ENCODE measurements at places on chromosomes 11 and 22.

- DNase-seq = no peak
Observed at GRCh38 chr22:37546437-37547250, 13.6 kb upstream of the CDC42EP1 start.

GRCh38 chr22:50001388-50002231 is 11.0 kb downstream of the IL17REL start:
- no peak for DNase-seq

- no peak for DNase-seq
Observed at GRCh38 chr11:64343767-64344559, 4.0 kb downstream of the CCDC88B start.

- no peak for DNase-seq
Observed at GRCh38 chr11:134558258-134558835, 146.3 kb upstream of the B3GAT1 start.

GRCh38 chr11:86518211-86518610 is 143.5 kb downstream of the CCDC81 start:
- no peak for DNase-seq

DNA sequence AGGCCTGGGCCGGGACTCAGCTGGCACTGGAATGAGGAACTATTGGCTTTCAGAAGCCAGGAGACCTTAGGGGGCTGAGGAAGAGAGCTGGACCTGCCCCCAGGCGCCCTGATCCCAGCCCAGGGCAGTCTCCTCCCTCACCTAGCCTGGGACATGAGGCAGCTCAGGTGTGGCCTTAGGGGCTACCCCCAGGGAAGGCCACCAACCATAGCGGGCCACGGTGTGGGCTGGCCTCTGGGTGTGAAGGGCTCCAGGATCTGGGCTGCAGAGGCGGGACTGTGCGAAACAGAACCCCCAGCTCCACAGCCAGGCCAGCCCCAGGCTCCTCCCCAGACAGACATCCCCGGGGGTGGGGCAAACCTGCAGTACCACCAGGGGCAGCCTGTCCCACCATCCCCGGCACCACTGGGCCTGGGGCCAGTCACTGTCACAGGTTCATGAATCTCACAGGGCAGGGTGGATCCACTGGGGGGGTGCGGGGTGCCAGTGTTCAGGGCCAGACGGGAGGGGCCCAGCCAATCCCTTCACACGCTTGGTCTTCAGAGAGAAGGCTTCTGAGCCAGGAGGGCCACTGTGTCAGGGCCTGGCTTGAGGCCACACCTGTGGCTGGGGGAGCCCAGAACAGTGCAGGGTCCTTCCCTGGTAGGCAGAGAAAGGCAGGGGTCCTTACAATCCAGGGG is 3.5 kb downstream of the PLXNB2 start:
- no peak for DNase-seq

DNA sequence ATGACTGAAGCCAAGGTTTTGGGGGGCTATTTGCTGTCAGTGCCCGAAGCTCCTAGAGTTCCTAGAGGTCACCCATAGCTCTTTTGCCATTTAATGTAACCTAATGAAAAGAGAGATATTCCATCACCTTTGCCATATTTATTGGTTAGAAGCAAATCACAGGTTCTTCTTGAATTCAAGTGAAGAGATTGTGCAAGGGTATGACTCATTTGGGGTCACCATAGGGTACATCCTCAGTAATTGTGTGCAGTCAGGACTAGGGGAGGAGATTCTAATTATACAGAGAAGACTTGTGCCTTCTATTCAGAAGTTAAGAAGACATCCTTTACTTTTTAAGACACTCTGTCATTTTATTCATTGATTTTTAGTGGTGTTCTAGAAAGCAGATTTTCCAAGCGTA is 6.9 kb upstream of the PRAME start:
- DNase-seq = no peak

DNA sequence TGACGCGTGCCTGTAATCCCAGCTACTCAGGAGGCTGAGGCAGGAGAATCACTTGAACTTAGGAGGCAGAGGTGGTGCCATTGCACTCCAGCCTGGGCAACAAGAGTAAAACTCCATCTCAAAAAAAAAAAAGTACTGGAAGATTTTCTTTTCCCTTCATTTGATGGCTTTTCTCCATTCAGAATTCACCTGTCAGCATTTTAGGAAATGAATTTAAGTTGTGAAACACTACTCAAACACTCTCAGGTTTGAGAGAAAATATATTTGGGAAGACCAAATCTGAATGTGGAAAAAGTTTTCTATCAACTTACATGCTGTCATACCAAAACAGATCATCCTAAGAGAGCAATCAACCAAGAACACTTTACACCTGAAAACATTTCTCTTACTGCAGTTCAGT is 2.7 kb downstream of the EIF4ENIF1 start:
- no peak for DNase-seq

GRCh38 chr11:62652161-62653006 is 718 bp downstream of the INTS5 start:
- DNase-seq = no peak

GRCh38 chr11:127491589-127491988 is 491.0 kb upstream of the KIRREL3 start:
- DNase-seq = no peak

- no peak for DNase-seq
Observed at GRCh38 chr11:106925245-106925644, 93.0 kb downstream of the GUCY1A2 start.

GRCh38 chr11:114193730-114194679 is 102.2 kb upstream of the NNMT start:
- DNase-seq = no peak

DNA sequence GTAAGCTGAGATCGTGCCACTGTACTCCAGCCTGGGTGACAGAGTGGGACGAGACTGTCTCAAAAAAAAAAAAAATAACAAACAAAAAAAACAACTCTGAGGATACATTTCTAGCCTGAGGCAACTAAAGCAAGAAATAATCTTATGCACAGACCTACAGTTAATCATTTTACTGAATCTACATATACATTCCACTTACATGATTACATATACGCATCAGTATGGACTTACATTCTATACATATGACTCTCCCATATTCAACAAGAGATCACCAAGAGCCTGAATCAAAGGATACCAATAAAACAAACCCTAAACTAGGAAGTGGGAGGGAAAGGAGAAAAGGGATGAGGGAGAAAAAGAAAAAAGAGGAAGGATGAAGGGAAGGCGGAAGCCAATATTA is 1.1 kb downstream of the ALG8 start:
- DNase-seq = no peak

- DNase-seq = no peak
Observed at GRCh38 chr11:85582111-85582510, 45.0 kb downstream of the DLG2 start.

DNA sequence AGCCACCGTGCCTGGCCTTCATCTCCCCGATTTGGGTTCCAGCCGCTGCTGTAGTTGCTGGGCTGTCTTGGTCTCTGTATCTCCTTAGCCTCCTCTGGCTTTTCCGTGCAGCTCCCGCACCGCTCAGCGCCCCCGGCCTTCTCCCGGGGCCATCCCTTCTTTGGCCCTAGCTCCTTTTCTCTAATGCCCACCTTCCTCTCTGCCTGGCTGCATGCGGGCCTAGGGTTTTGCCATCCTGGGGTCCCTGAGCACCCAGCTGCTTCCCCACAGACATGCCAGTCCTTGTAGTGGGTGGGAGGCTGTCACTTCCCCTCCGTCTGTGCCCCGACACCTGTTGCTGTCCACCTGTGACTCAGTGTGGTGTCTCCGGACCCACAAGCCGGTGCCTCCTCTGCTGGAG is 36.4 kb downstream of the KCNJ4 start:
- no peak for DNase-seq

Data from activated T-cell treated with anti-CD3 and anti-CD28 coated beads for 24 hours (primary cell).